HT-29 (cell line): ENCODE measurements at places on chromosomes 12 and 14. TPM values are rescaled to one million over a fixed set of nuclear protein-coding genes. Genes with fewer than 3 reads are reported as not detected.

Gene SAMD4A
- total RNA-seq: 9.0 and 9.5 TPM in 2 replicates

Gene LRTM2
- not detected in 2 replicates for total RNA-seq

Gene GARIN6
- total RNA-seq: not detected in 2 replicates

Gene SLC22A17
- total RNA-seq: not detected in 2 replicates

DNA sequence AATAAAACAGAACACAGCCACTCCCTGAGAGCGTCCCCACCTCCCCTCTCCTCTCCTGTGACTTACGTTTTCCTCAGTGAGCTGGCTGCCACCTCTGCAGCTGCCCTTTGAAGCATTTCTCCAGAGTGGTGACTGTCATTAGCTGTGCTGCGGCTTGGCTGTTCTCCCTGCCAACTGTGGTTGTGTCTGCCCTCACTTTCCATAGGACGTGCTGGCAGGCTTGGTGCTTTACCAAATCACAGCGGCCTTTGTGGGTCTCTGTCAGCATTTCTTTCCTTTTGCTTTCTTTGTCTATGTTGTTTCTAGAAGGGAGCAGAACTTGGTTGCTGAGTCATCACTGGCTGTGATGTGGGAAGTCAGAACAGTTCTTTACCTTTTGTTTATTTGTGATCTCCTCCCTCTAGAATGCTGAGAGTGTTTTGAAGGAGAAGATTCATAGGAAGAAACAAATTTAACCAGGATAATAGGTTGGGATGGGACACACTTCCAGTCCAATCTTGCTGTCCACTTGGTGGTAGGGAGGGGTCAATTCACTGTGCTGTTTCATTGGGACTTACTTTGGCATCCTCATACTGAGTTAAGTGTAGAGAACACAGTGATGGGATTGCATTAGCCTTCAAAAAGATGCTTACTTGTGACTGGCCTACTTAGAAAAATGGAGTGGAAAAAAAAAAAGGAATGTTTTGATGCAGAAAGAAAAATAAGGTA lies 88.2 kb downstream of the TMX1 start:
- no peak for DNase-seq

DNA sequence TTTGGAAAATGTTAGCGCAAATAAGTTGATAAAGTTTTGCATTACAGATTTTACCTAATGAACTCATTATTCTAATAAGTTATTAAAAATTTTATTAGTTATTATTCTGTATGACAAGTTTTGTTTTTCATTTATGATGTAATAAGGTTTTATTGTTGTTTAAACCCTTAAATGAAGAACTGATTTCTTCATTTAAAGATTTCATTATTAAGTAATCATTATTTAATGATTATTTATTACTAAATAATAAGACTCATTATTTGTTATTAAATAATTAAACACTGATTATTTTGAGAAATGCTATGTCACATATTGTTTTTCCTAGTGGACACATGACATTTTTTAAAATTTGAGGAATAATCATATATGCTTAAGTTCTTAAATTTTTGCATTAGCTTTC lies 34.2 kb downstream of the USP15 start:
- DNase-seq: no peak

DNA sequence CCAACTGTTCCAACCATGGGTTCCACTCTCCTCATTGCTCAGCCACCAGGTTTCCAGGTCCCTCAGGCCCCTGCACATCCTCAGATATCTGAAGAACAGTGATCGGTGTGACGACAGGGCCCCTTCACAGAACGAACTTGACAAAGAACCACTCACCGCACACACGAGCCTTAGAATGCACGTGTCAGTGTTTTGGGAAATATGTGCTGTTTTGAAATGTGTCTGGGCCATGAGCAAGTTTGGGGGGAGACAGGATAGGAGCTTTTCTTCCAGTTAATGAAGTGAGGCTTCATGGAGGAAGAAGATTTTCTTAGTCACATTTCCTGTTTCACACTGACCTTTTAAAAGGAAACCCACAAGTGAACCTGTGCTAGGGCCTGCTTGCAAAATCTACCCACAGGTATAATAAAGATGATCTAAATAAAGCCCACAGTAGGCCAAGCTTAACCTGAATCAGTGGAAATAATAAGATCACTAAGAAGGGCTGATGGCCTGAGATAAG lies 58.6 kb downstream of the ZFP36L1 start:
- peak; percentile 23 for DNase-seq

DNA sequence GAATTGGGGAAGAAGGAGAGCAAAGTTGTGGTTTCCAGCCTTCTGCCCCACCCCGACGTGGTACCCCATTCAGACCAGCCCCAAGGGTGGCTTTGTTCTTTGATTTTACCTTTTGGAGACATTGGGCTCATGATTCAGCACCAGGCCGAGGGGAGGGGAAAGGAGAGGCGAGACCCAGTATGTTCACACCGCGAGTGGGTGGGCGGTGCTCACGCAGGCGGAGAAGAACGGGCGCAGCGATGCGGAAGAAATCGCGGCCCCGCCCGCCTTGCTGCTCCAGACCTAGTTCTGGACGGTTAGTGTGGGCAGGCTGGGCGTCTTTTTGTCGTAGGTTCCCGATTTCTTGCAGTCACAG lies 963 bp downstream of the ATL1 start:
- peak; percentile 31 for DNase-seq

- no peak for DNase-seq
Observed at GRCh38 chr14:35361141-35361480, 43.4 kb downstream of the NFKBIA start.

- DNase-seq: no peak
Observed at GRCh38 chr12:66319266-66319954, 17.1 kb downstream of the HELB start.

- DNase-seq: no peak
Observed at GRCh38 chr14:77794357-77794756, 5.6 kb upstream of the ADCK1 start.

GRCh38 chr12:60644076-60644475 lies 1048.2 kb downstream of the SLC16A7 start:
- no peak for DNase-seq

GRCh38 chr12:3533703-3534386 lies 42.8 kb downstream of the PRMT8 start:
- peak; percentile 14 for DNase-seq

GRCh38 chr12:107541001-107541705 lies 144.4 kb upstream of the PWP1 start:
- DNase-seq: no peak

- no peak for DNase-seq
Observed at GRCh38 chr12:18340786-18341185, 79.5 kb downstream of the PIK3C2G start.
